ENCODE measurements at places on chromosomes 16 and 17.

DNA sequence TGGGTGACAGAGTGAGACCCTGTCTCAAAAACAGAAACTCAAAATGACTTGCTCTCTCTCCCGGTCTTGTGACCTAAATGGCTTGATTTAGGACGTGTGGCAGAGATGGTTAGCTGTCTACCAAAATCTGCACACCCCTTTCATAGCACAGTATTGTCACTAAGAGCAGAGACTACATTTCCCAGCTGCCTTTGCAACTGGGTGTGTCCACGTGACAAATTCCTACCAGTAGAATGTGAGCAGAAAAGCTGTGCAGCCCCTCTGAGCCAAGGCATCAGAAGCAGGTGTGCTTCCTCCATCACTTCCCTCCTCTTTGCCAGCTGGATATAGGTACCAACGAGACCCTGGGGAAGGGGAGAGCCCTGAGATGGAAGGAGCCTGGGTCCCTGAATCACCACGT, 25.5 kb downstream of the GPR142 start:
- no peak for DNase-seq

- DNase-seq, result no peak
Observed at GRCh38 chr17:42723636-42724035, 21.2 kb downstream of the EZH1 start.

DNA sequence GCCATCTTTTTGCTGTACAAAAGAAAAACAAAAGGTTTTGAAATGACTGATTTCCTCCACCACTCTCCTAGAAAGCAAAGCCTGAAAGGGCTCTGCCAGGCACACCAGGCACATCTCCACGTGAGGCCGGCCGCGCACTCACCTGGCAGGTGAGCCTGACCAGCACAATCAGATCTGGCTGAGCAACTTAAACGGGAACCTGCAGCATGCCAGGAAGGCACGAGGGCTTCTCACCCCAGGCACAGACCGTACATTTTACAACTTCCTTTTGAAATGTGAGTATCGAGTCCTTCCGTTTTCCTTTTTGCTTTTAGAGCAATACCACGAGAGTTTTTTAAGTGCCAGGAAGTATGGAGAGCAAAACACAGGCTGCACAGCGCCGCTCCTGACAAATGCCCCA, 22.5 kb downstream of the SLC38A10 start:
- no peak for DNase-seq

GRCh38 chr17:9179602-9180001, 158.3 kb downstream of the NTN1 start:
- no peak for DNase-seq

DNA sequence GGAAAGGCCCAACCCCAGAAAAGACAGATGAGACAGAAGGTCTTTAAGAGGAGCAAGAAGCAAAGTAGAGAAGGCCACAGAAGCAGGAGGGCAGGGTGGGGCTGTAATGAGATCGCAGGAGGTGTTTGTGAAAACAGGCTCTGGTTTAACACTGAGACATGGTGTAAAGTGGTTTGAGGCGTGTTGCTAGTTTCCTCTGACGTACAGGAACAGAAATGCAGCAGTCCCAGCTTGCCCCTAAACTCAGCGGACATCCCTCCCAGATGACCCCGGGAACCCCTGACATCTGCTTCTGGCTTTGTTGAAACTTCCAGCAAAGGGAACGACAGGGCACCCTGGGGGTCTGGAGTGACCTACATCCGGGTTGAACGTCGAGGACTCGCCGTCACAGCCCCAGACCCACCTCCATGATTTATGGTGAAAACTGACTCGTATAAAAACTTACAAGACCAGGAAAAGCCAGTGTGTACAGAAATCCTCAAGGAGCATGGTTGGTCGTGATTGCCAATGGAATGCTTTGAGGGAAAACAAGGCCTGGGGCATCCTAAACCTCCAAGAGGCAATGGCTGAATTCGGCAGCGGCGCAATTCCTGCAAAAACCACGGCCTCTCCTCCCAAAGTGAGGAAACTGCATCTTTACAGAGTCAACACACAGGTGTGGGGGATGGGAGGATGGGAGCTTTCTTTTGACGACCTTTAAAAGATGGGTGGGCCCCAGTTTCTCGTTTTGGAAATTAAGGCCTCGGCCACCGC, 25.8 kb downstream of the LITAF start:
- peak; percentile 66 for DNase-seq

- no peak for DNase-seq
Observed at GRCh38 chr16:64947651-64948050, 174.2 kb downstream of the CDH11 start.

DNA sequence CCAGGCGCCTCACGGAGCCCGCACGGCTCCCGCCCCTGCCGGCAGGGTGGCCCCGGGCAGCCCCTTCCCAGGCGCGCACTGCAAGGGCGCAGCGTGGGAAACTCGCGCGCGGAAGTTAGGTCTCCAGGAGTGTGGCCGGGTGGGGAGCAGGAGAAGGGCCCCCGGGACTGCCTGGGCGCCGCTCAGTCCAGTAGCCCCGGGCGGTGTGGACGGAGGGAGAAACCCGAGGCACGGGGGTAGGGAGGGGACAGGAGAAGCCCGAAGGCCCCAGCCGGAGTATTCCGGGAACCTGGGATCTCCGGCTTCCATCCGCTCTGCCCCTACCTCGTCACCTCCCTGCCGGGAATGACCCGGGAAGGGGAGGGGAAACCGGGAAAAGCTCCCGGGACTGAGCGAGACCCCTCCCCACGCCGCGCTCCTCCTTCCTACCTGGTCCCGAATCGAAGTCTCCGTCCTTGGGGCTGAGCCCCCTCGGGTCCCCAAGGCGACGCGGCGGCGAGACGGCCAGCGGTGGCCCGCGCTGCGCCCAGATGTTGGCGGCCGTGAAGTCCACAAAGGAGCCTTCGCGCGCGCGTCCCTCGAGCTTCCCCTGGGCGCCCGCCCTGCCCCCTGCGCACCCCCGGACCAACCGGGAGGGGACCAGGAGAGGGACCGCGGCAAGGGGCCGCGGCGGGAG, 418 bp downstream of the SOCS3 start:
- DNase-seq, result peak; percentile 50

DNA sequence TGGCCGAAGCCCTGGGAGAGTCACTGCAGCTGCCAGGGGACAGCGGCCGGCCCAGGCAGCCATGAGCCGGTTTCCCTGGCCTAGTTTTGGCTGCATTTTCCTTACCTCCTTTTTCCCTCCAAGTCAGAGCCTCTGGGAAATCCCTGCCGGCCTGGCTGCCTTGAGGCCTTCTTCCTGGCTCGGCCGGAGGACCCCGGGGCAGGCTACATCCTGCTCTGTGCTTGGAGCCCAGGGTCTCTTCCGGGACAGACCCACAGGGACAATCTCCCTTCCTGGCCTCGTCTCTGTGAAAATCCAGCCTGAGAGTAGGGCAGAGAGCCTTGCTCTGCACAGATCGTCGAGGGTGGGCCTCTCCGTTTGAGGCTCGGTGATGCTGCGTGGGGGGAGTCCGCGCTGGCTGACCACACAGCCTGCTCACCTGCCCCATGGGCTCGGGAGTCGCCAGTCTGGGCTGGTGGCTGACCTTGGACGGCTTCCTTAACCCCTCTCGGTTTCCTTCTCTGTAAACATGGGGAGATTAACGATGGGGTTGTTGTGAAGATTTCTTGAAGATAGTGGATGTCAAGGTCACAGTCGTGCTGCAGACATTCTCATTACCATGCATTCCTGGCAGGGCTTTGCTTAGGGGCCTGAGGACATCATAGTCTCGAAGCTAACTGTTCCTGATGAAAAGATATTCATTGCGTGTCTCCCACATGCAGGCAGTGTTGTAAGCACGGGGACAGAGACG, 34.8 kb upstream of the CIBAR2 start:
- DNase-seq, result no peak

DNA sequence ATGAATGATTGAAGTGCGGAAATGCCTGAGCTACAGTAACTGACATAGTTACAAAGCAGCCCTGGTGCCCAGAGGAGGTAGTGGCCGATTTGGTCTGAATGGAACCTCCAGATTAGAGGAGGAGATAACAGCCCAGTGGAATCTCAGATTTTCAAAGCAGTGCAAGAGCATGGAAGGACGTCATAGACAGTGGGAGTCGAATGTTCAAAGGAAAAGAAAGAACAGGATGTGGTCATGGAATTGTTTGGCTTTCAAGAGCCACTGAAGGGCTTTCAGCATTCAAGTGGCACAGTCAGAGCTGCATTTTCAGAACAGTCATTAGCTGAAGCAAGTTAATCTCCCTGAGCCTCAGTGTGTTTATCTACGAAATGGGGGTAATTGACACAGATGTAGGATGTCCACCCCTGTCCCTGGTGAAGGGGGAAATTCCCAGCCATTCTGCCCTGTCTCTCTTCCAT, 104.6 kb upstream of the CACNG3 start:
- DNase-seq, result peak; percentile 1

- no peak for DNase-seq
Observed at GRCh38 chr16:24208710-24209109, 47.4 kb upstream of the CACNG3 start.

DNA sequence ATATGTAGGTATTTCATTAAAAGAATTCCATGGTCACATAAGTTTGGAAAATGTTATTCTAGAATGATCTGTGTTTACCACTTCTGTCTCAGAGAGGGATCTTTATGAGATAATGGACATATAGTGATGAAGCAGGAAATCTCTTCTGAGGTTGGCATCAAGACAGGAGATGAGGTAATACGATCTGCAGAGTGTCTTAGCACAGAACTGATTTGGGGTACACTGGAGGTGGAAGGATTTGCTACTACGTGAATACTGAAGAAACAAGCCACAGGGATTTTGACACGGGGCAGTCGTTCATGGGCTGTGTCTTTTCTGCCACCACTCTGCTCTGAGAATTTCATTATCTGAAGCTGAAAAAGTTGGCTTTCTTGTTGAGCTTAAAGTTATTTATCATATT, 5.5 kb downstream of the CBFB start:
- DNase-seq, result no peak

GRCh38 chr17:66941773-66942450, 22.6 kb upstream of the CACNG4 start:
- no peak for DNase-seq

- peak; percentile 46 for DNase-seq
Observed at GRCh38 chr16:31880322-31880979, 6.8 kb downstream of the ZNF267 start.

- no peak for DNase-seq
Observed at GRCh38 chr17:80905586-80906230, 85.9 kb upstream of the CHMP6 start.

DNA sequence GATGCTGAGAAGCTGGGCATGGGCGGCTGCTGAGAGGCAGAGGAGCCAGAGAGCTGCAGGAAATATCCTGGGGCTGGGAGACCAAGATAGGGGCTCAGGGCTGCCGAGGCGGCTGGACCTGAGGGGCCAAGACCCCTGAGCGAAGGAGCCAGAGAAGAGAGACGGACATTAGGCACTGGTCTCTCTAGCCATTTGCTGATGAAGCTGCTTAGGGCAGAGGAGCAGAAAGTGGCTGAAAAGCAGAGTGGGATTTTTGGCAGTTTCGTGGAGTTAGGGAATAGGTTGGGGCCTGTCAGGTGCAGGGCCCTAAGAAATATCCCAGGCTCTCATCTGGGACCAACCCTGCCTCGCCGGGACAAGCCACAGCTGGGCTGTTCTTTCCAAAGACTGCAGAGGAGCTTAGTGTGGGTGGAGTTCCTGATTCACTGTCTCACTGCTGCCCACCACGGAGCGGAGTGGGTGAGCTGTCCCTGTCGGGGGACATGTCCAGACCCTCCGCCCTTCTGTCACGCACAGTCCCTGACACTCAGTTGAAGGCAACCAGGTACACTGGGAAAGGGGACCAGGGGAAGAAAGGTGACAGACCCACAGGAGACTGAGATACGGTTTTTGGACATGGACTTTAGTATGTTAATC, 11.3 kb upstream of the DNASE1 start:
- DNase-seq, result no peak

DNA sequence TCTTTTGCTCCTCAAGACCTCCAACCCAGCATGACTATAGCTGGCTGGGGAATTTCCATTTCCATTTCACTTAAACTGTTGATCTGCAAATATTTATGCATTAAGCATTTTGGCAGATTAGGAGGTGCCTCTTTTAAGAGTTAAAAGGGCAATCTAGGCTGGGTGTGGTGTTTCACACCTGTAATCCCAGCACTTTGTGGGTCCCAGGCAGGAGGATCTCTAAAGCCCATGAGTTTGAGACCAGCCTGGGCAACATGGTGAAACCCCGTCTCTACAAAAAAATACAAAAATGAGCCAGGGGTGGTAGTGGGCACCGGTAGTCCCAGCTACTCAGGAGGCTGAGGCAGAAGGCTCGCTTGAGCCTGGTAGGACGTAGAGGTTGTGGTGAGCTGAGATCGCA, 17.1 kb downstream of the ANKFY1 start:
- DNase-seq, result no peak

DNA sequence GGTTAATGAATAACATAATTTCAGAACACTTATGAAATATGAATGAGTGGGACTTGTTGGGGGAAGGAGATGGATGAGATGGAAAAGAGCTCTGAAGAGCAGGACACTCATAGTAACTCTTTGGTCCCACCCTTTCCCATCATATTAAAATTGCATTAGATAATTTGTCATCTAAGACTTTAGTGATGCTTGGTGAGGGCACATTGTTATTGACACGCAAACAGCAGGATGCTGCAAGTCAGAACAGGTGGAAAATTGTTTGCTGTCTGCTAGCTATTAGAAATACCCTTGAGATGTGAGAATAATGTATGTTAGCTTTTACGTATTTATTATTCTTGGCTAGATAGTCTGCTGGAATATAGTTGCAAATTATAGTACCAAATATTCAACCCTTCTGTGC, 75.7 kb downstream of the TANC2 start:
- no peak for DNase-seq

DNA sequence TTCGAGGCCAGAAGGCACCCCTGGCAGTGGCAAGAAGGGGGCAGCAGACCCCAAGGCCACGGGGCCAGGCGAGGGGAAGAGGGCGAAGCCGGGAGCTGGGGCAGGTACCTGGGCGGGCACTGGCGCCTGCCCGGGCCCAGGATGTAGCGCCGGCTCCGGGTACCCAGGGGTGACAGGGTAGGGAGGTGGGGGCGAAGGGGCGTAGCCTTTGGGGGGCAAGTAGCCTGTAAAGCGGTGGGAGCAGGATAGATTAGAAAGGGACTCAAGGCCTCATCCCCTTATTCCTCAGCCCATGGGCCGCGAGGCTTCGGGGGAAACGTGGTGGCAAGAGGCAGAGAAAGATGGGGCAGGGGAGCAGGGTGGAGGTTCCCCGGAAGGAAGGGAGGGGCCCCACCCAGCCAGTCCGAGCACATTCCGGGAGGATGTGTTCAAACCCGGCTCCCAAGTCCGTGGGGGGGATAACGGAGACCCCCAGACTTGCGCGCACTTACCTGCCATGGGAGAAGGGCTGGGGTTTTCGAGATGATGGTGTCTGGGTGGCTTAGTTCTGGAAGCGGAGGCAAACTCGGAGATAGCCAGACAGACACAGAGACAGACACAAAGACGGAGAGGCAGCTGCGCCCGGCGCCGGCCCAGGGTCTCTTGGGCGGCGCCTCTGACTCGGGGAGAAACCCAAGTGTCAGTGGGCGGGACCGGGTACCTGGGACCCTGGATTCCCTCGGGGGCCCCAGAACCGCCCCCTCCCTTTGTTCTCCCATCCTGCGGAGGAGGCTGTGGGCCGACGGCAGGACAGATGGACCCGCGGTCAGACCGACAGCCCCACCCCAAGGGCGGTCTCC, 493 bp downstream of the PLSCR3 start:
- DNase-seq, result peak; percentile 19
